ENCODE measurements at places on chromosomes 6 and 20.

DNA sequence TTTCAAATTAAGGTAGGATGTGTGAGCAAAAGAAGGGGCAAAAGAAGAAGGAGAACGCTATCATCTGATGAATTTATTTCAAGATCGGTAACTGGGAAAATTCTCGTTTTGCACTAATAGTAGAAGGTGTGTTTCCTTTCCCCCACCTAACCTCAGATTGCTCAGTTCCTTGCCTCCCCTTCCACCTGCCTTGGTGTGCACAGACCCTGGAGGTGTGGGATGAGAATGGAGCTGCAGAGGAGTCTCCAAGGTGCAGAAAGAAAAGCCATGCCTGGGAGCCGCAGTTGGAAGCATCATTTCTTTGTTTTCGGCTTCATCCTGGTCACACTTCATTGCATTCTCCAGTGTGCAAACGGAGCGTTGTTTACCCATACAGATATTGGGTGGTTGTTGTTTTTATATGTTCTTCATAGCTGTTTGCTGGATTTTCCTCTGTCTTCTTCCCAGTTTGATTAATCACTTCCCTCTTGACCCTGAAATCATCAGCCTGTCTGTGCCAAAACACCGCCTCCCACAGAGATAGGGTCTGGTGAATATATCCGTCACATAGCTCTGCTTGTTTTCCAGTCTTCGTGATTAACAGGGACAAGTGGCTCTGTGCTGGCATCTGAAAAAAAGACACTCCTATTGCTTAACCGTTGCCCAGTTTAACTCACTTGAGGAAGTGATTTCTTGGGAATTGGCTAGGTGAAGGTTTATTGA, 40.2 kb upstream of the NEDD9 start:
- DNase-seq = no peak

DNA sequence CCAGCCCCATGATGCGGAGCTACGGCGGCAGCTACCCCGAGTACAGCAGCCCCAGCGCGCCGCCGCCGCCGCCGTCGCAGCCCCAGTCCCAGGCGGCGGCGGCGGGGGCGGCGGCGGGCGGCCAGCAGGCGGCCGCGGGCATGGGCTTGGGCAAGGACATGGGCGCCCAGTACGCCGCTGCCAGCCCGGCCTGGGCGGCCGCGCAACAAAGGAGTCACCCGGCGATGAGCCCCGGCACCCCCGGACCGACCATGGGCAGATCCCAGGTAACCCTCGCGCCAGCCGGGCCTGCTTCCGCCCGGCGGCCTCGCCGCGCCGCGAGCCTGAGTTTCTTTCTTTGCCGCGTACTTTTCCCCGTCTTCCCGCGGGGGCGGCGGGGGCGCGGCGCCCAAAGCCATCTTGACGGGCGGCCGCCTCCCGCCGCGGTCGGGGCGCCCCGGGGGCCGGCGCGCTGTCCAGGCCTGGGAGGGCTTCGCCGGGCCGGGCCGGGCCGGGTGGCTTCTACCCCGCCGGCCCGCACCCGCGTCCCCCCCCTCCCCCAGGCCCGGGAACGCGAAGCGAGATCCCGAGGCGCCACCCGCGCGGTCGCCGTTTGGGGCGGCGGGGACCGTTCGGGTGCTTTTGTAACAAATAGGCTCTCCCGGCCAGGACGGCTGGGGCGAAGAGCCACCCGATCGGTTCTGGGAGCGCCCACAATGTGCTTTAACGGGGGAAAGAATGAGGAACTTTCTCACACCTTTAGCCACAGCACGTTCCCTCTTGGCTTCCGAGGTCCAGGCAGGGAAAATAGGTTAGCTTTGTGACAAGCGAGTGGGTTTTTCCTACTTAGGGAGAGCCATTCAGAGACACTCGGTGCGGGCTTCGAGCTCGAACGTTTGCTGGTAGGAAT, 2.3 kb downstream of the ARID1B start:
- peak; percentile 56 for DNase-seq

GRCh38 chr6:148250975-148251685, 91.5 kb upstream of the SASH1 start:
- DNase-seq = no peak

- no peak for DNase-seq
Measured at GRCh38 chr6:82687855-82688254, 324.2 kb downstream of the TPBG start.

GRCh38 chr20:43667341-43668132, 623 bp downstream of the MYBL2 start:
- DNase-seq = no peak

- no peak for DNase-seq
Measured at GRCh38 chr20:48422242-48422960, 405.4 kb downstream of the PREX1 start.

GRCh38 chr6:36545767-36546307, 1.4 kb downstream of the STK38 start:
- DNase-seq = no peak

DNA sequence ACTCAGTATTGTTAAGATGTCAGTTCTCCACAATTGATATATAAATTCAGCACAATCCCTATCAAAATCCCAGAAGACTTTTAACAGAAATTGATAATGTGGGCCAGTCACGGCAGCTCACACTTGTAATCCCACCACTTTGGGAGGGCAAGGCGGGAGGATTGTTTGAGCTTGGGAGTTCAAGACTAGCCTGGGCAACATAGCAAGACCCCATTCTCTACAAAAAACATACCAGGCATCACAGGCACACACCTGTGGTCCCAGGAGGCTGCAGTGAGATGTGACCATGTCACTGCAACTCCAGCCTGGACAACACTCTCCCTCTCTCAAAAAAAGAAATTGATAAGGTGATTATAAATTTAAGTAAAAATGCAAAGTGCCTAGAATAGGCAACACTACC, 90.9 kb downstream of the PDSS2 start:
- no peak for DNase-seq

DNA sequence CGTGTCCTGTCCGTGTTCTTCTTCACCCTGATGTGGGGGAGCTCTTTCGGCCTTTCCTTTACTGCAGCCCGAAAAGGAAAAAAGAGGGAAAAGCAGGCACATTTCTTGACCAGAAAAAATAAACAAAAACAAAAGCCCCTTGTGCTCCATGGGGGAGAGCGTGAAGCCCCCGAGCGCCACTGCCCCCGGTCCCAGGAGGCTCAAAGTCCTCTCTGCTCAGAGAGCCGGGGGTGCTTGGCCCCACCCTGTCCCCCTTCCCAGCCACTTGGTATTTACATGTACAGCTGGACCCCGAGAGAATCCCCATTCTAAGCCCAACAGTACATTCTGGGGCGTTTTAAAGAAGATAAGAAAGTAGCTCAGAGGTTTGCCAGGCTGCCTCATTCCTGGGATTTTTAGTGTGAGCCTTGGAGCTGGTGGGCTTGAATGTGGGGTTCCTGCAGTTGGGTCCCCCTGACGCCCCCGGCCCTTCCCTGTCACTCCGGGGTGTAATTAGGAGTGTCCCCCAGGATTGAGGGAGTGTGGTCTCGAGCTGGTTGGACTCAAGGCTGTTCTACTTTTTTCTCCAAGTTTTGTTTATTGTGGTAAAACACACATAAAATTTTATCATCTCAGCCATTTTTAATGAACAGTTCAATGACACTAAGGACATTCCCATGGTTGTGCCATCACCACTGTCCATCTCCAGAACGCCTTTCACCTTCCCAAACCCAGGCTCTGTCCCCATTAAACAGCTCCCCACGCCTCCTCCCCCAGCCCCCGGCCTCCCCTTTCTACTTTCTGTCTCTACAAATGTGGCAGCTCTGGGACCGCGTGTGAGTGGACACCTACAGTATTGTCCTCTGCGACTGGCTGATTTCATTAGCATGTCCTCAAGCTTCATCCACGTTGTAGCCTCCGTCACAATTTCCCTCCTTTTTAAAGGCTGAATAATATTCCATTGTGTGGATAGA, 55.7 kb upstream of the BHLHE23 start:
- no peak for DNase-seq

DNA sequence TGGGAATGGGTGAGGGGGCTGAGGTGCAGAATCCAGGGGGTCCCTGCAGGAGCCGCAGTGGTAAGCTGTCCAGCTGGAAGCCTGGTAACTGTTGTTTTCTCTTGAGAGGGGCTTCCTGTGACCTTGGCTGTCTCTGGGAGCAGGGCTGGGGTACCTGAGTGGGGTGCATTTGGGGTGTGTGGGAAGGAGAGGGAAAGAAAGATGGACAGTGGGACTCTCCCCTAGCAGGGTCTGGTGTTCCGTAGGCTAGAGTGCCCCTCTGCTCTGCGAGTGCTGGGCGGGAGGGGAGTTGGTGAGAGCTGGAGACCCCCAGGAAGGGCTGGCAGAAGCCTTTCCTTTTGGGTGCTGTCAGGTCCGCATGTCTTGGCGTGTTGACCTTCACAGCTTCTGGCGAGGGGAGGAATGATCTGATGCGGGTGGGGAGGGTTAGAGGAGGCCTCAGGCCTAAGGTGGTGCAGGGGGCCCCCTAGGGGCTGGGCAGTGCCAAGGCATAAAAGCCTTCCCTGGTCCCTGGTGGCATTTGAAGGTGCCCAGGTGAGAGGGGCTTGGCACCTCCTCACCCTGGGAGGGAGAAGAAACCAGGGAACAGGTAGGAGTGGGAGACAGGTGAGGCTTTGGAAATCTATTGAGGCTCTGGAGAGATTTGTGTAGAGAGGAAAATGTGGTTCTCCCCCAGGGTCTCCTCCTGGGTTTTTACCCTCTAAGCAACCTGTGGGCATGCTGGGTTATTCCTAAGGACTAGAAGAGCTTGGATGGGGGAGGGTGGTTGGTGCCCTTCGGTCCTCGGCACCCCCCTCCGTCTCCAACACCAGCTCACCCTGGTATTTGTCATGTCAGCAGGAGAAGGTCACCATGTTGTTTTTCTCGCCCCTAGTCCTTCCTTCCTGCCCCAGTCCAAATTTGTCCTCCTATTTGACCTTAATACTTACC, 3.3 kb downstream of the VEGFA start:
- DNase-seq = peak; percentile 56

- DNase-seq = peak; percentile 32
Measured at GRCh38 chr6:41028561-41029412, 10.2 kb downstream of the UNC5CL start.

GRCh38 chr20:52614051-52614863, 357.9 kb upstream of the TSHZ2 start:
- no peak for DNase-seq

DNA sequence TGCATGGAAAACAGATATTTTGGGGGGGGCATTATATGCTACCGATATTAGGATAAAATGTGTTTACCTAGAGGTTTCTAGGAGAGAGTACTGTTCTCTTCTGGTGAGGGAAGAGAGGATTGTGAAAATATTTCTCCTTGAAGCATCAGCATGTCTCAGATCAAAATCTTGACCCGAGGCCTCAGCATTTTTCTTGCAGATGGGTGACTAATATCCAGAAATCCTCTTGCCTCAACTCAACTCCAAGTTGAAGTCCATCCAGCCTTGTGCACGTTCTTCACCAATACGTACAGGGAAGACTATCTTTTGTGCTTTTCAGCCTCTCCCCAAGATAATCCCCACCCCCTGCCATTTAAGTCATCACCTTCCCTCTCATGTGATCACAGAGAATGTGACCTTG, 59.5 kb downstream of the PRND start:
- no peak for DNase-seq

GRCh38 chr6:23176883-23177282, 607.5 kb downstream of the HDGFL1 start:
- no peak for DNase-seq

- no peak for DNase-seq
Measured at GRCh38 chr6:67265996-67266921, 1368.8 kb upstream of the ADGRB3 start.

- DNase-seq = no peak
Measured at GRCh38 chr6:7505189-7505699, 36.2 kb upstream of the DSP start.

GRCh38 chr6:20770773-20771172, 236.5 kb downstream of the CDKAL1 start:
- no peak for DNase-seq

DNA sequence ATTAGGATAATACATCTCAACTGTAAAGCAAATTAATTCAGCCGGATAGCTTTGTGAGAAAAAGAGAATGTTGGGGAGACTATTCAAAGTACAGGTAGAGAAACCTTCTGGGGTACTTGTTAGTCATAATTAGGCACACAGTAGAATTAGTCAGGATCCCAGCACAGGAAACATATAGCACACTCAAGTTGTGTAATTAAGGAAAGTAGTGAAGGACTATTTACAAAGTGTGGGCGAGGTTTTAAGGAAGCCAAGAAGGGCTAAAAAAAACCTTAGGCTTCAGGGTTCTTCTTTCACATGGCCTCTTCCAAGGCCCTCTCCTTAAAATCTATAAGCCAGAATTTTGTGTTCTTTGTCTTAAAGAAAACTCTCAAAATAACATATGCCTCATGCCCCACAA, 126.7 kb downstream of the RTN4IP1 start:
- no peak for DNase-seq

DNA sequence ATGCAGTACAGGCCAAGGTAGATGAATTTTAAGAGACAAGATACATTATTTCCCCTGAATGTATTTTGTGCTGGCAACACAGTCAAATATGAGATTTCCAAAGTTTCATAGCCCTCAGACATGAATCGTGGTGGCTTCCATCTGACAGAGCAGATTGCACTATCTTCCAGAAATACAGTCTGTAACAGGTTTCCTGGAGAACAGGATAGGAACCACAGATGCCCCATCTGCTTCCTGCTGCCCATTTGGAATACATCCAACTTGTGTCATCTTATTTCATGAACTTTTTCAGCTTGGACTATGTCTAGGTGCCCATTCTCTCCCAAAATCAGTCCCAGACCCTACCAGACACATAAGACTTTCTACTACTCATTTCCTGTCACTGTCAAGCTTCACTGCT, 426.0 kb downstream of the KIF16B start:
- DNase-seq = no peak

DNA sequence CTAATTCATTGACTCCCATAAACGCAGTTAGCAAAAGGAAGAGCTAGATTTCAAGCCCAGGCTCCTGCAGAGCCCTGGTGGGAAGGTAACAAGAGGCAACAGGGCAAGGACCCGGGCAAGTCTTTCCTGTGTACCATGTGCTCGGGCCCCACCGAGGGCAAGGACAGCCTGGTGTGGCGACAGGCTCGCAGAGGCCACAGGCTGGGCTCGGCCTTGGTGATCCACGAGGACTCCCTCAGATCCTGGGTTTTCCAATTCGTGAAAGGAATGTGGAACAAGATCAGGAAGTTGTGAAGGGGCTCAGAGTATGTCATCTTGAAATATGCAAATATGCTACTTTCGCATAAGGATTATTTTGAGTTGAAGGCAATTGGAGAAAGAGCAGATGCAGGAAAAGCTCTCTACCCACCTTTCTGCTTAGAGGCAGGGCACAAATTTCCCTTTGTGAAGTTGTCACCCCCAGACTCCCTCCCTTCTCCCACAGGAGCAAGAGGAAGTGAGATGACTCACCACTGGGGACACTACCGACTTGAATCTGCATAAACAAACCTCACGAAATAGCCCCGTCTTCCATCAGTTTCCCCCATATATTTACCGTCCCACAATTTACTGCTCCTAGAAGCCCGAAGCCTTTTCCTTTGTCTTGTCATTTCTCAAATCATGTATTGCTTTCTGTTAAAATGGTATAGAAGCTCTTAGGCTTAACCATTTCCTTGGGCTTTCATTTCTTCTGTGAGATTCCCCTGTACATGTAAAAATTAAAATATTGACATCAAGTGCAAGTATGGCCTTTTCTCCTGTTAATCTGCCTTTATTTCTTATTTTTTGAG, 79.0 kb downstream of the PSMG4 start:
- DNase-seq = no peak
